ENCODE measurements at places on chromosomes 4 and X. TPM values are rescaled to one million over a fixed set of nuclear protein-coding genes. Genes with fewer than 3 reads are reported as not detected.

- no peak for DNase-seq
Measured at GRCh38 chr4:15042529-15043167, 40.4 kb downstream of the CPEB2 start.

PTPN13 gene
- 65.2 TPM for total RNA-seq

CFP gene
- total RNA-seq: 0.11 TPM

PSAPL1 gene
- not detected for total RNA-seq

GRCh38 chrX:154373340-154374306 is 811 bp downstream of the FLNA start:
- peak; percentile 80 for DNase-seq

BEND2 gene
- not detected for total RNA-seq

DNA sequence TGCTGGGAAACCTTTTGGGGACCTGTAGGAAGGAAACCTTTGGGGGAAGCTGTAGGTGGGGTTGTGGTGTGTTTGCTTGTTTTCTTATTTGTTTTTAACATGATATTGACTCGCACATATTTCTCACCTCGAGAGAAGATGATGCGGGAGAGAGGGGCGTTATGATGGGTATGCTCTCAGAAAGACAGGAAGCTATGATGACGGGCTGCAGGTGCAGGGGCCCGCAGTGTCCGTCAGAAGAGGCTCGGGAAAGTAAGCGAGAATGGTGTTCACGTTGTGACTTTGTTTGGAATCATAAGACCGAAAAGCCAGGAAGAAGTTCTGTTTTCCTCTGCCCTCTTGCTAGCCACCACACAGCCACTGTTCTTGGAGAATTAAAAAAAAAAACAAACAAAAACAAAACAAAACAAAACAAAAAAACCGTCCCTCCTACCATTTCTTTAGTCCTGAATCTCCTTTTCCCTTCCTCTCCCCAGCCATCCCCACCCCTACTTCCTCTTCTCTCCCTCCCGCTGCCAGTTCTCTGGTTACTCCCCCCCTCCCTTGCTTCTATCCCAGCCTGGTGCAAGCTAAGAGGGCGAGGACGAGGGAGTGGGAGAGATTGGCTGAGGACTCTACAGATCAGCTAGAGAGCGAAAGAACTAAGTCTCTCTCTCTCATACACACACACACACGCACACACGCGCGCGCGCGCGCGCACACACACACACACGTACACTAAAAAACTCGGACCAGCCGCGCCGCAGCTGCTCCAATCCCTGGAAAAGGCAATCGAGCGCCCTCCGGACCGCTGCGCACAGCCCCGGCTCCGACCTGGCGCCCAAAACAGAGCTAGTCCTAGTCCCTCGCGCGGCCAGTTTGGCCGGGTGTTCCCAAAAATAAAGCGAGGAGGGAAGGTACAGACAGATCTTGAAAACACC is at the start of gene BMP3:
TSS of gene BMP3 (plus strand) at position 648 of the 920 bp plus-strand sequence. CDS start 577 bp downstream, outside the sequence.
- no peak for DNase-seq

GRCh38 chr4:54165438-54165837 is 63.7 kb upstream of the PDGFRA start:
- peak; percentile 85 for DNase-seq

DNA sequence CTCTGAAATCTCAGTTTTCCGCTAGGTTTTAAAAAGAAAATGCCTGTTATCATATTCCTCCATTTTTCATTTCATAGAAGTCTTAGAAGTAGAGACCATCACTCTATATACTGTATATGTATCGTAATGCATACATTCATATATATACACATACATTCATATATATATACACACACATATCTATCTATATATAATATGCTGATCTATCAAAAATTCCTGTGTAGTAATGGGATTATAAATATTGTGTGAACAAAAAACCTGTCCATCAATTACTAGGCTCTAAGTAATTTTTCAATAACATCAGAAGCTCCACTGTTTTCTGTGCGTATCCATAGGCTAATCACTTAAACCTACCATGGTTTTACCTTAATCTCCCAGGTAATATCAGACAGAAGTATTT is 150.2 kb downstream of the DCHS2 start:
- DNase-seq: no peak

GRCh38 chrX:641671-642435 is 11.3 kb downstream of the SHOX start:
- no peak for DNase-seq

DNA sequence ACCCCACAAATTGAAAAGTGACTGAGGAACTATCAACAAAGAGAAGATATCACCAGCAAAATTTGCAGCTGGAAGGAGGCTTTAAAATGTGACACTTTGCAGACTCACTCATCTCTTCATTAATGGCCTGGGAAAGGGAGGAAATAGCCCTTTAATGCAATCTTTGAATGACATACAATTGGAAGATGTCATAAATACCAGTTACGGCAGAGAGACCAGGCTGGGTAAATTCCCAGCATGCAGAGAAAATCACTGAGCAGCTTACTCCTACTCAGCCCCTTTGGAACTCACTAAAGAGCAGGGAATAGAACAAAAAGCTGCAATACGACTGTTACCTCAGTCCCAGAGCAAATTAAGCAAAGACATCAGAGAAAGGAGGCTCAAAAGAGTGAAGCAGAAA is 238.9 kb downstream of the HS3ST1 start:
- DNase-seq: no peak

GRCh38 chr4:185713731-185714130 is 98.3 kb downstream of the SORBS2 start:
- no peak for DNase-seq

Data from foreskin keratinocyte (primary cell).